ENCODE measurements at places on chromosomes 4 and X.

- DNase-seq, result no peak
These were observed 287.7 kb upstream of the EMCN start for GRCh38 chr4:100805538-100805937.

DNA sequence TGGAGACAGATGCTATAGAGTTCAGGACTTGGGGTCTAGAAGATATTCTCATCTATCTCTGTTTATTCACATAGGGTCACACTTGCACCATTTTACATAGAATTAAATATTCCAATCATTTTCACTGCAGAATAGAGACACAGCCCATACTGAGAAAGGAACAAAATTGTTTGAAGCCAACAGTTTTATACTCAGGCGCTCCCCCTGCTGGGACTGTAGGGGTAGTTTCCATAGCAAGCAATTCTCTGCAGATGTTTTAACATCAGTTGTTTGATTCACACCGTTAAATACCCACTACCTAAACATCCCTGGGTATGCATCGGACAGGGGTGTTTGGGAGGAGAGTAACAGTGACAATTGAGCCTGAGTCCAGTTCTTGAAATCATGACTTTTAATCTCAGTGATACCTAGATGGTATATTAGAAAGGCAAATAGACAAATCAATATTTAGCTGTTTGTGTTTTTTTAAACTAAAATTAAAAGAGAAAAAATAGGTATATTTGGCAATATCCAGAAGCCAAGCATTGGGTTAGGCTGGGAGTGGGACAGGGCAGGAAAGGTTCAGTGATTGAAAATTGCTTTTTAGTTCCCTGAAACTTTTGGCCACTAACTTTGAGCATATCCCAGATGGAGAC is 33.8 kb downstream of the LONRF3 start:
- no peak for DNase-seq

- peak; percentile 12 for DNase-seq
These were observed at the start of gene FNIP2 for GRCh38 chr4:158768555-158769174. TSS of gene FNIP2 (plus strand) at chr4:158769026. CDS start at chr4:158769213, 187 bp downstream.

- DNase-seq, result no peak
These were observed 6.8 kb upstream of the CEP135 start for GRCh38 chr4:55941881-55942396.

GRCh38 chr4:165175879-165176278 is 31.5 kb upstream of the KLHL2 start:
- no peak for DNase-seq

DNA sequence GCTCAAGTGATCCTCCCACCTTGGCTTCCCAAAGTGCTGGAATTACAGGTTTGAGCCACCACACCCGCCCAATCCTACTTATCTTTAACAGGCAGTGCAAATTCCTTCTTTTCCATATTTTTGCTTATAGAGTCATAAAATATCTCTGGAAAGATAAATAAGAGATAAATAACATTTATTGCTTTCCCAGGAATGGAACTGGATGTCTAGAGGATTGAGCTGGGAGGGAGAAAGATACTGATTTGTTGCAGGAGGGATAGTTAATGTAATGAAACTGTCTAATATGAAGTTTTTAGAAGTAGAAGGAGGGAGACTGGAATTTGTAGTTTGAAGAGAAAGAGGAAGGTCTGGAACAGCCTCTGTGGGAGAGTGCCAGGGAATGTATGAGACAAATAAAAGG is 20.2 kb downstream of the ITGB1BP2 start:
- DNase-seq, result no peak

DNA sequence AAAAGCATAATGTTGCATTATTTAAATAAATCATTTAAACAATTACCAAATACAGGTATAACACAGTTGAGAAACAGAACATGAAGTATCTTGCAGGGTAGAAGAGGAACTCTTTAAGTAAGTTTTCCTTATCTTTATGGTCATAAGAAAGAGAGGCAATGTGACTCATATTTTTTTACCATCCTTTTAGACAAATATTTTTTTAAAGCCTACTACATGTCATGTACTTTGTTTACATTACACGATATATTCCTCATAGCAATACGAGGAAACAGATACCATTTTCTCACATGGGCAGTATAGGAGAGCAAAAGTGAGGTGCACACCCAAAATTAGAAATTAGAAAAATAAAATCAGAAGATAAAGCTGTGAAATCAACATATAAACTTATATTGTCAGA is 49.3 kb upstream of the EPHA5 start:
- DNase-seq, result no peak

- no peak for DNase-seq
These were observed 54.8 kb downstream of the ZFX start for GRCh38 chrX:24204331-24204730.

- DNase-seq, result no peak
These were observed 241.4 kb upstream of the CLNK start for GRCh38 chr4:10925996-10926395.

- no peak for DNase-seq
These were observed 634.5 kb downstream of the DMD start for GRCh38 chrX:32576885-32577284.

DNA sequence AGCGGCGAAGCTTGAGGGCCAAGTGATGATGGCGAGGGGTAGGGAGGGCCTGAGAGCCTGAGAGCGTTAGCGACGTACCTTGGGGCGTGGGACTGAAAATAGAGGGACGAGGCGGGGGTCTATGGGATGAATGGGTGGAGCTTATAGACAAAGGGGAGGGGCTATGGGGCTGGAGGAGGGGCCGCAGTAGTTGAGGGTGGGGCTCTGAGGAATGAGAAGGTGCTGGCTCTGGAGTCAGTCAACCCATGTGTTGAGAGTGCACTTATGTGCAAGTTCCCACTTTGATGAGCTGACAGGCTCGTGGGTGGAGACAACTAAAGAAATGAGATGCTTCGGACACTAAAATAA is 488 bp downstream of the TBC1D25 start:
- peak; percentile 7 for DNase-seq

- DNase-seq, result no peak
These were observed 116.7 kb downstream of the HMX1 start for GRCh38 chr4:8754634-8755589.

DNA sequence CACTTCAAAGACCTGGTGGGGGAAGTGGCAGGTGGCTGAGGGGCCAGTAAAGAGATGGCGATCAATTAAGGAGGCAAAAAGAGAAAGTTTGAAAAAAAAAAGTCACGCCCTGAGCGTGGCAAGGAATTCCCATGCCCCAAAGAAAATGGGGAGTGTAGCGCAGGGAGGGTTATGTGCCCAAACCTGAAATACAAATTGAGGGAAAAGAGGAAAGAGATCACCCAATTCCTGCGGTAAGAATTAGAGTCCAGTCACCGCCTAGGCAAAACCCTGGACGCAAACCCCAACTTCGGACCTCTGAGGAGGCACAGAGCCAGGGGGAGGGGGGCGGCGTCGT is 595 bp downstream of the ENOX2 start:
- DNase-seq, result no peak

GRCh38 chr4:1463927-1464540 is 57.8 kb upstream of the NKX1-1 start:
- no peak for DNase-seq

DNA sequence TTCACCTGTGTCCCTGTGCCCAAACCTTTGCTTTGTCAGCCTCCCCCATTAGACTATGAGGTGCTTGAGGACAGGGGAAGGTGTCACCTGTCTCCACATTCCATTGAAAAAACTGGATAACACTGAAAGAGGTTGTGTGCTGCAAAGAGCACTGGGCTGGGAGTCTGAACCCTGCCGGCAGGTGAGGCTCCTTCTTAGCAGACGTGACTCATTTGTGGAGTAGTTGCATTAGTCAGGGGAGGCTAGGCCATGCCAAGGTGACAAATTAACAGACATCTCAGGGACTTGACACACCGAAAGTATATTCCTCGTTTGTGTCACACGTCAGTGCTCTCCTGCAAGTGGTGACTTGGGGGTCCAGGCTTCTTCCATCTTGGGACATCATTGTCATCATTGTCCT is 95.9 kb upstream of the STX18 start:
- DNase-seq, result no peak

DNA sequence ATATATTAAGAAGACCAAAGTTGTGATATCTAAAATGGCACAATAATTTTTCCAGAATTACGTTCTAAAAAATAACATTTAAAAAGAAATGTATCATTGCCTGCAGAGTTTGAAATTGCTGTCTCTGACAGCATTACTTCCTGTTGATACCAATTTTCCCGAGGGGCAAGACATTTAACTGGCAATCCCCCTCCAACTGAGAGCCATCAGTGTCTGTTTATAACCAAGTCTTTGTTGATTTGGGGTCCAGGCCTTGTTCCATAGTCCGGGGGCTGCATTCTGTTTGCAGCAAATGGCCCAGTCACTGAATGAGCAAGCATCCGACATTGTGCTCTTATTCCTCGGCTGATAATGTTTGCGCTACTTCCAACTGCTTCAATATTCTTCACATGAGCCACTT is 231.5 kb downstream of the NAF1 start:
- DNase-seq, result no peak

DNA sequence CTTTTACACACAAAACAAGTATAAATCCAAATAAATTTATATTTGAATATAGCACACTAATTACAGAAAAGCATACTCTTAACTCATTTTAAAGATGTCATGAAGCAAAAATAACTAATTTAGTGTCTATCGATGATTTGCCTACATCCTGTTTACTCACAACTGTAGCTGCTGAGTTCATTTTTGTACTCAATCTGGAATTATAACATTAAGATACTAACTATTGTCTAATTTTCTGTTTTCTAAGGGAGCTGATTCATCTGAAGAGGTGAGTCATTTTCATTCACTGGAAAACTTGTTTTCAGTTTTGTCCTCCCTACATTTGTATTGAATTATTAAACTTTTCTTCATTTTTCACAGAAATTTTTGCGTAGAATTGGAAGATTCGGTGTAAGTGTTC is 3.7 kb downstream of the STATH start:
- no peak for DNase-seq

GRCh38 chr4:186685767-186686183 is 37.9 kb downstream of the FAT1 start:
- DNase-seq, result no peak

DNA sequence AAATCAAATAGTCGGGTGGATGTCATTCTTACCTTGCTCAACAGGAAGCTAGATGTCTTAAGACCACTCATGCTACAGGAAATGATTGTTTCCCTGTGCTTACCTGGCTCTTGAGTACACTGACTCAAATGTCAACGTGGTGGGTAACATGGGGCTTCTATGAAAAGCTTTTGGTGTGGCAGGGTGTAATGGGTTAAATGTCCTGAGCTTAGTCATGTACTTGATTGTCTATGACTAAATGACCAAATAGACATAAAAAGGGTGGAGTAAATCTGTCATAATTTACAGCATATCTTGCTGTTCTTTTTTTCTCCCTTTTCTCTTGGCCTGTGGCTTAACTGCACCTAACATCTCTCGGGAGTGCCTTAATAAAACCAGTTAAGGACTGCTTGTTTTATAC is 44.9 kb downstream of the CCNG2 start:
- DNase-seq, result no peak

GRCh38 chr4:123867910-123868587 is 471.5 kb downstream of the SPRY1 start:
- no peak for DNase-seq

DNA sequence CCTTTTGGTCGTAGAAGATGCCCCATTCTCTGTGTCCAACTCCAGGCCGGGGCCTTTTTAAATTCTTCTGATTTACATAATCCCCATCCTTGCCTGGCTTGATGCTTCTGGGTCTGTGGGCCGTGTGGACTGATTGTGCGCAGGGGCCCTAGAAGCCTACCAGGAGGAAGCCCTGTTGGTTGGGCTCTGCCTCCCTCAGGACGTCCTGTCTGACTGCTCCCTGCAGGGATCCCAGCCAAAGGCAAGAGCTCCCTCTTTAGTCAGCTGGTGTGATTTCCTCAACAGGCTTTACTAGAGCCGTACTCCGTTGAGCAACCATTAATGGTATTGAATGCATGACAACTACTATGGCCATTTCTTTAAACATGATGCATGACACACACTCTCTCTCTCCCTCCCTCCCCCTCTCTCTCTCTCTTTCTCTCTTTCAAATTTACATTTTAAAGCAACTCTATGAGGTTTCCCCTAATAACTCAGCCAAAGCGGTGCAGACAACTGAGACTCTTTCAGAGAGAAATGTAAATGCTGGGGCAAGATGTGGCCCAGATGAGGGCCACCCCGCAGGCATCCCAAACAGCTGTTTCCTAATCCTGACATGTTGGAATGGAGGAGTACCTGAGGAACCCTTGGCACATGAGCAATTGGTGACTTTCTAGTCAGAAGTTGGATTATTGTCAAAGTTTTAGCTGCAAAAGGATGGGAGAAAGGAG is 117.3 kb downstream of the DRD5 start:
- no peak for DNase-seq

DNA sequence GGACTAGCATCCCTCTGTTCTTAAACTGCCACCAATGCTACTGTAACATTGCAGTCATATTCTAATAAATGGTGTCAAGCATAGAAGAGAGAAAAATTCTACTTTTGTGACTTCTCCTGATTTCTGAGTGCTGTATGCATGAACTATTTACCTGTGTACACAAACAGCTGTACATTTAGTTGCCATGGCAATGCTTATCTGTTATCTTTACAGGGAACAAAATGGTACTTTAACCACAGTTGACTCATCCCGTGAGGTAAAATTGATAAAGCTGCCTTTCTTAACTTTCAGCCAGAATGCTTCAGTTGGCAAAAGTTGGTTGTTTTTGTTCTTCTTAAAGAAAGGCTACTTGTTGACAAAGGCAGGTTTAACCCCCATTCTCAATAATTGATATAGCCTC is 587.5 kb upstream of the MAGEB2 start:
- no peak for DNase-seq

- no peak for DNase-seq
These were observed 43.2 kb upstream of the NEIL3 start for GRCh38 chr4:177266506-177266905.

DNA sequence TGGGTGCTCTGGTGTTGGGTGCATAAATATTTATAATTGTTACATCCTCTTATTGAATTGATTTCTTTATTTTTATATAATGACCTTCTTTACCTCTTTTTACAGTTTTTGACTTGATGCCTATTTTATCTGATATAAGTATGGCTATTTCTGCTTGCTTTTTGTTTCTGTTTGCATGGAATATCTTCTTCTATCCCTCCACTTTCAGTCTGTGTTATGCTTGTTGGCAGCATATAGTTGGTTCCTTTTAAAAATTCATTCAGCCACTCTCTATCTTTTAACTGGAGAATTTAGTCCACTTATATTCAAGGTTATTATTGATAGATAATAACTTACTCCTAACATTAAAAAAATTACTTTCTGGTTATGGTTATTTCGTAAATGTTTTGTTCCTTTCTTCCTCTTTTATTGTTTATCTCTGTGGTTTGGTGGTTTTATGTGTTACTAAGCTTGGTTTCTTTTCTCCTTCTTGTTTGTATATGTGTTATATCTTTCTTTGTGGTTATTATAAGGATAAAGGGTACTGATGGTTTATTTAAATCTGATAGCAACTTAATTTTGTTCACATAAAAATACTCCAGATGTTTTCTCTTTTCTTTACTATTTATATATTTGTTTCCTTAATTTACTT is 69.5 kb downstream of the IL15 start:
- no peak for DNase-seq

- no peak for DNase-seq
These were observed 64.6 kb downstream of the CNKSR2 start for GRCh38 chrX:21438792-21439191.

GRCh38 chr4:8368998-8369397 is 71.5 kb downstream of the ACOX3 start:
- DNase-seq, result no peak

GRCh38 chr4:43776371-43776770 is 672.2 kb downstream of the KCTD8 start:
- no peak for DNase-seq
